Mammary epithelial cell (primary cell): ENCODE measurements at places on chromosomes 3 and 15. TPM values are rescaled to one million over a fixed set of nuclear protein-coding genes. Genes with fewer than 3 reads are reported as not detected.

GRCh38 chr15:71424765-71425164 is 309.5 kb downstream of the THSD4 start:
- DNase-seq = no peak

- no peak for DNase-seq
These were observed 1297.9 kb downstream of the ROBO2 start for GRCh38 chr3:78337801-78338211.

DNA sequence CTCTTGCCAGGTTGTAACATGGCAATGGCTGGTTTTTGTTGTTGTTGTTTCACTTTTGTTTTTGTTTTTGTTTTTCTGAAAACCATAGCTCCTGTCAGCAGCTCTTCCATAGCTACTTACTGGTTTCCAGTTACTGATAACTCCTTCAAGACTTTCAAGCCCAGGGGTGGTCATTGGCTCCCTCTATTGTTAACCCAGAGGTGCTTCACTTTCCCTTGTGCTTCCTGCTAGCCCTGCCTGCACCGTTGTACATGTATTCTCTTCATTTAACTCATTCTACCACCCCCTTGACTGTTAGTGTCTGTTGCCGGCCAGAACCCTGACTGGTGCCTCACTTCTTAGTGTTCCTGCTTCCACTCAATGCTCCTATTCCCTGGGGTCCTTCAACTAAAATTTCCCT is 4.2 kb upstream of the TRAT1 start:
- peak; percentile 27 for DNase-seq

DNA sequence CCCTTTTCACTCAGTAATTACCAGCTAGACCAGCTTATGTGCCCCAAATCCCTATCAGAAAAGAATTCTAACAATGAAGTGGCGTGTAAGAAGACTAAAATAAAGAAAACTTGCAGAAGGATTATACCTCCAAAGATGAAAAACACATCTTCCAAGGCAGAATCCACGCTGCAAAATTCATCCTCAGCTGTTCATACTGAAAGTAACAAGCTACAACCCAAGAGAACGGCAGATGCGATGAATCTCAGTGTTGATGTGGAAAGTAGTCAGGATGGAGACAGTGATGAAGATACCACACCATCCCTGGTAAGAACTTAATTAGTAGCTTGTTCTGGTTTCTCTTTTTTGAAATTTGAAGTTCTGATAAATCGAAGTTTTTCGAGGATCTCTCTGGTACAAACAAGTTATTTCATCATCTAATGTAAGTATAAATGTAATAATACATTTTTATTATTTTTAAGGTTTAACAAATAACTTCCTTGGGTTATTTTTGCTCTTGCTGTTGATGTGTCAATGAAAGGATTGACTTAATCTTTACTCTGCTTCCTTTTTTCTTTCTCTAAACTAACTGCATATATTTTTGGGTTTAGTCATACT is 1.4 kb downstream of the WDR76 start:
- no peak for DNase-seq

- no peak for DNase-seq
These were observed 70.2 kb upstream of the ST3GAL6 start for GRCh38 chr3:98692787-98693473.

GRCh38 chr3:171323938-171324536 is 136.2 kb downstream of the TNIK start:
- DNase-seq = no peak

DNA sequence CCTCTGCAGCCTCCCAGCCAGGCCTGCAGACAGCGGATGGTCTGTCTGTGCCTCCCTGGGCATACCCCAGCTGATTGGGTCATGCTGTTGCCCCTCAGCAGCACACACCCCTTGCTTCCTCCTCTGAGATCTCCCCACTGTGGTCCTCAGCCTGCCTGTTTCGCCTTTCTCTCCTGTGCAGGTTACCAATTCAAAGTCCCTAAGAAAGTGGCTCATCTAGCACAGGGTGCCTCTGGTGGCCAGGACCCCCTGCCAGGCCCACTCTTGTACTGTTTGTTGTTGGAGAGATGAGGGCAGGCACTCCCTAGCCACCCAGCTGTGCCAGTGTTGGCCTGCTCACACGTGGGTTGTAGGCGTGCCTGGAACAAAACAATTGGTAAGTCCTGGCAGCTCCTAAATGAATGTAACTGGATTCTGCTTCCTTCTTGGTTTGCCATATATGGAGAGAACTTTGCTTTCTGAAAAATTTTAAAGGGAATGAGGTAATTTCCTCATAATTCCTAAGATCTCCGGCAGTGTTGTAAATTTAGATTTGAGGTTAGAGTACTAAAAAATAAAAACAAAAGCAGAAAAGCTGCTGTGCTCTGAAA is 213.2 kb upstream of the IL12A start:
- peak; percentile 49 for DNase-seq

- peak; percentile 8 for DNase-seq
These were observed 24.4 kb downstream of the RLBP1 start for GRCh38 chr15:89196994-89197393.

DNA sequence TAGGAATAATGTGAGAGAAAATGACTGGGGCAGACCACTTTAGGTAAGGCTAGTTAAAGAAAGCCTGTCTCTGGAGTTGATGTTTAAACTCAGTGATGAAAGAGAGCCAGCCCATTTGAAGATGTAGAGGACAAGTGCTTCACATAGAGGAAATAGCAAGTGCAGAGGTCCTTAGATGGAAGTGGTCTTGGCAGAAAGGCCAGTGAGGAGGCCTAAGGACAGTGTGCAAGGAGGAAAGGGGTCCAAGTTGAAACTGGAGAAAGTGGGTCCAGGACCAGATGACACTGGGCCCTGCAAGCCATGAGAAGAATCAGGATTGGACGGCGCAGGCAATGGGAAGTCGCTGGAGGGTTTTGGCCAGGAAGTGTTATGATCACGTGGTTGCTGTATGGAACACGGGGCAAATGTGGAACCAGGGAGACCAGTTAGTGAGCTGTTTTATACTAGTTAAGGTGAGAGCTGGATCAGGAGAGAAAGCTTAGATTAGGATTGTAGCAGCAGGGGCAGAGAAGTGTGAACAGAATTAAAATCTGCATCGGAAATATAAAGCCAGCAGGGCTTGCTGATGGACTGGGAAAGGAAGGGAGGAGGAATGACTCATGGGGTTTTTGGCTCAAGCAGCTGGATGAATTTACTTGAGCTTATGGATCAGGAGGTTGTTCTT is 48.0 kb upstream of the SCAANT1 start:
- peak; percentile 71 for DNase-seq

- DNase-seq = no peak
These were observed 95.1 kb downstream of the LSAMP start for GRCh38 chr3:116350119-116350733.

- no peak for DNase-seq
These were observed 666.5 kb downstream of the SQOR start for GRCh38 chr15:46301291-46301690.

DNA sequence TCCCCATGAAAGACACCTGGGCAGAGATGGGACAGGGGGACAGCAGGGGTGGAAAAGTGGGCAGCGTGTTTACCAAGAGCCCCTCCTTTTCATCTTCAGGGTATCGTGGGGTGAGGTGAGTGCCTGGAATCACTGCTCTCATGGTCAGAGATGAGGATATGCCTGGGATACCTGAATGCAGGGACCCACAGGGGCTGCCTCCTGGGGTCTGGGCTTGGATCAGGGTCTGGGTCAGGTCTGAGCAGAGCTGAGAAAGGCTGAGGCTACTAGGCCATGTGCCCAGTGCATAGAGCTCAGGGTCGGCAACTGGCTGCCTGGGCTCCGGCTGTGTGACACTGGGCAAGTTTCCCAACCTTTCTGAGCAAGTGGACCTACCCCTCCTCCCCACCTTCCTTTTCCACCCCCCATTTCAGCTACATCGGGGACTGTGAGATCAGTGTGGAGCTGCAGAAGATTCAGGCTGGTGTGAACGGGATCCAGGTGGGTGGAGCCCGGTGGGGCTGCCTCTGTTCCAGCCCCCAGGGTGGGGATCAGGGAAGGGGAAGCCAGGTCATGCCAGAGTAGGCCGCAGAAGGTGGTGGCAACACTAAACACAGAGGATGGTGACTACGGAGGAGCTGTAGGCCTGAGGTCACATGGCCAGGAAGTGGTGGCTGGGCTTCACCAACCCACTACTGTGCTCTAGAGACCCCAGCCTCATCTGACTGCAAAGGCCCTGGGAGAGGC is 24.5 kb downstream of the ESYT3 start:
- no peak for DNase-seq

GRCh38 chr15:65286704-65287519 is at the start of gene PARP16:
TSS of gene PARP16 (minus strand) at chr15:65286883. CDS start at chr15:65286426, 457 bp downstream.
- peak; percentile 83 for DNase-seq

DNA sequence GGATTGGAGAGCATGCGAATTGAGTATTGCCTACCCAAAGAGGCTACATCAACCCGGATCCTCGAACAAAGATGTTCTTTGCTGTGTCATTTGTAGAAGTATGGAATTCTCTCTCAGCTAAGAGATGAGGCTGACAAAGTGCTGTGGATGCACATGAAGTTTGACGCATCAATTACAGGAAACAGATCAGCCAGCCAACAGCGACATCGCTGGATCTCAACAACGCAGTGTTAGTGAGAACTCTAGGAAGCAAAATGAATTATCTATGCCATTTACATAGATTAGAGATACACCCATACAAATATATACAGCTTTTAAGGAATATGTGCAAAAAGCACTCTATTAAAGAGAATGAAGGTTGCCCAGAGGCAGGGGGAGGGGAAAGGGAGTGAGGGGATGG is 160.6 kb upstream of the RGMA start:
- no peak for DNase-seq

DNA sequence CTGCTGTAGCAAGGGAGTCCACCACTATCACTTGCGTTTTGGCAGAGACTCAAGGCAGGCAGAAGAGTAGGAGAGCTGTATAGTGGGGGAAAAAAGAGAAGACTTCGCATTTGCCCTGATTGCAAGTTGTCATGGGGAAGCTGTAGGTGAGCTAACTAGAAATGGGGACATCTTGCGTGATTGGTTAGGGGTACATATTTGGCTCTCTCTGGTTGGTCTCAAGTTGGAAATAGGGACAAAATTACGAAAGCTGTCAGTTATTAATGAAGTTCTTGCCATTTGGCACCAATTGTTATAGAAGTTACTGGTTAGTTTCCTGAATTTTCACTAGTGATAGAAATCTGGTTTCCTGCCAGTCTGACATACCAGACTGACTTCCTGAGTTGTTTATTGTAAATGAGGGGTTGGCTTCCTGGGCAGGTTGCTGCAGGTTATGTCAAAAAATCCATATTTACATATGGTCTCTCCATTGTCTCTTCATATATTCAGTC is 8.2 kb upstream of the SENP7 start:
- no peak for DNase-seq

GRCh38 chr3:14016900-14017475 is 107.7 kb downstream of the CHCHD4 start:
- peak; percentile 96 for DNase-seq

- no peak for DNase-seq
These were observed 6.8 kb downstream of the EXOSC7 start for GRCh38 chr3:44982817-44983216.

DNA sequence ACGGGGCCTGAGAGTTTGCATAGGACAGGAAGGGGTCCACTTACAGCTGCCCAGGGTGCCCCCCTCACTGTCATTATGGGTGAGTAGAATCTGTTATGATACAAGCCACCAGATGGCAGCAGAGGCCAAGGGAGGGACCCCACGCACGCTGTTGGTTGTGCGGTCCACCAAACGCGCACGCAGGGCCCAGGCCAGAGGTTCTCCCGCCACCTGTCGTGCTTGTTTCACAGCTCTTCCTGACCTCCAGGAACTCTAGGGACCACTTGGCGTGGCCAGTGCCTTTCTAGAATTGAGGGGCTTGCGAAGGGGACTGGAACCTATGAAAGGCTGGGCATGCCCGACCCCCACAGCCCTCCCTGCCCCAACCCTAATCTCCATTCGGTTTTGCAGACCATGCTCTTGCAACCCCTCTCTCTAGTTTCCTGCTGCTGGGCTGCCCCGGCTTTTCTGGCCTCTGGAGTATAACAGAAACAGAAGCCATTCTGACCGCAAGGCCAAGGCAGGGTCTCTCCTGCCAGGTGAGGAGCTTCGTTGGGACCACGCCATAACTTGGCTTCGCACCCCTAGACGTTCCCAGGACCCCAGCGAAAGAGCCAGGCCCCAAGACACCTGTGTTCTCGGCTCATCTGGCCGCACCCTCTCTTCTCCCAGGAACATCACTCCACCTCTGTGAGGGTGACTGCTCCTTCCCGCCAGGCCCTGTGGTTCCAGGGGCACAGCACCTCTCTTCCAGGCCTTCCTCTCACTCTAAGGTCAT is 46.0 kb downstream of the ALDH1L1 start:
- peak; percentile 14 for DNase-seq

- DNase-seq = no peak
These were observed 2.8 kb upstream of the ABHD2 start for GRCh38 chr15:89085289-89085926.

- DNase-seq = peak; percentile 79
These were observed 2.4 kb downstream of the PML start for GRCh38 chr15:73996939-73997338.

GRCh38 chr3:88809993-88810392 is 297.4 kb upstream of the EPHA3 start:
- peak; percentile 62 for DNase-seq

The STRIT1 gene
- polyA plus RNA-seq = not detected

The SYNPR gene
- not detected for polyA plus RNA-seq

The DLL4 gene
- not detected for polyA plus RNA-seq

The NPAP1 gene
- not detected for polyA plus RNA-seq

The GOLGA8T gene
- polyA plus RNA-seq = not detected

The SEMA3F gene
- 108 TPM for polyA plus RNA-seq
